NCI-H1436 (cell line): ENCODE measurements at places on chromosomes 3 and 15.

DNA sequence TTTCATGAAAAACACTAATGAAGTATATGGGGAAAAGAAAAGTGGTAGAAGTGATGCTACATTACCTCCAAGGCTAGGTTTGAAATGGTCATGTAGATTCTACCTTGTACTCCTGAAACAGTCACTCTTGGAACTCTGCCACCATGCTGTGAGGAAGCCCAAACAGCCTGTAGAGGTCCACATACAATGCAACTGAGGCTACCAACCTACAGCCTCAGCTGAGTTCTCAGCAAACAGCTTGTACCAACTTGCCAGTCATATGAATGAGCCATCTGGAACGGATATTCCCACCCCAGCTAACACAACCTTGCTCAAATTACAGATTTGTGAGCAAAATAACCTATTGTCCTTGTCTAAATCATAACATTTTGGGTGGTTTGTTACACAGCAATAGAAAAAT, 193.5 kb downstream of the ULK4 start:
- DNase-seq, result no peak

DNA sequence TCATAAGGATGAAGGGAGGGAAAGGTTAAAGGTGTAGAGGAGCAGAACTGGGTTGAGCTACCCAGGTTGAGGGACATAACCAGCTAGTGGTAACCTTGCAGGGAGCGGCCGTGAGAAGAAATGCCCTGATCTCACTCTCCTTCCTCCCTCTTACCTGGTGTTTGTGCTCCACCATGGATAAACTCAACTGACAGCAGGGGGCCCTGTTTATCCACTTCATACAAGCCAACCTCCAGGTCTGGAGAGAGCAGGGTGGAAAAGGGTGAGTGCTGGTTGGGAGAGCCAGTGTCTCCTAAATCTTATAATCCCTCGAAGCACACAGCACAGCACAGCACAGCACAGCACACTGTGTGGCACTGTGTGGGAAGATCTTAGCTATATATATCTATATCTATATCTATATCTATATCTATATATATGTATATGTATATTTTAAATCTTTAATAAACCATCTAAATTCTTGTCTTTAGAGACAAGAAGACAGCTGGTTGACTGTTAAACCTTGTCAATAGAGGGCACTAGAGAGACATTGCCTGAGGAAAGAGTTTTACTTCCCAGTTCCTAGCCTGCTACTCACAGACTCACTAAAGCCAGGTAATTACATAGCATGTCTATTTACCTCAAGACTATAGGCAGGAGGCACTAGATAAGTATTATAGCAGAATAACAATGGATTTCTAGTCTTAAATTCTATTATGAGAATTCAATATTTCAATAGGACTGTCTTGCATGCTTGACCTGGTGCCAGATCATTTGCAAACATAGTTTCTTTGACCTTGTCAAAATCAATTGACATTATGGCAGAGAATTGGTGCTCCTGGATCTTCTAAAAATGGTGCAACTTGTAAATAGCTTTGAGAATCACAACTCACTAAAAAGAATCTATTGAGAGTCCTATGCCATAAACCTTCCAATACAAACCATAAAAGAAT, 21.7 kb upstream of the FMN1 start:
- no peak for DNase-seq

DNA sequence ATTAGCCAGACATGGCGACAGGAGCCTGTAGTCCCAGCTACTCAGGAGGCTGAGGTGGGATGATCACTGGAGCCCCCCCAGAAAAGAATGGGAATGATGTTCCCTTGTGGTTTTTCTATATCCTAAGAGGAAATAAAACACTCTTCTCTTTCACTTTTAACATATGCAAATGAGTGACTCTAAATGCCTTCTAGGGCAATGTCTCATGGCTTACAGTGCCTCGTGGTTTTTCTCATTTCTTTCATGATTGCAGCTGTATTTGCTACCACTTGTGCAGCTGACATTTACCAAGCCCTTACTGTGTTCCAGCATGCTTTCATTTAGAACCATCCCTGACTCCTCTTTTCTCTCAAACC, 26.4 kb downstream of the STOML1 start:
- DNase-seq, result no peak

GRCh38 chr3:112469671-112470070, 29.6 kb downstream of the BTLA start:
- no peak for DNase-seq

DNA sequence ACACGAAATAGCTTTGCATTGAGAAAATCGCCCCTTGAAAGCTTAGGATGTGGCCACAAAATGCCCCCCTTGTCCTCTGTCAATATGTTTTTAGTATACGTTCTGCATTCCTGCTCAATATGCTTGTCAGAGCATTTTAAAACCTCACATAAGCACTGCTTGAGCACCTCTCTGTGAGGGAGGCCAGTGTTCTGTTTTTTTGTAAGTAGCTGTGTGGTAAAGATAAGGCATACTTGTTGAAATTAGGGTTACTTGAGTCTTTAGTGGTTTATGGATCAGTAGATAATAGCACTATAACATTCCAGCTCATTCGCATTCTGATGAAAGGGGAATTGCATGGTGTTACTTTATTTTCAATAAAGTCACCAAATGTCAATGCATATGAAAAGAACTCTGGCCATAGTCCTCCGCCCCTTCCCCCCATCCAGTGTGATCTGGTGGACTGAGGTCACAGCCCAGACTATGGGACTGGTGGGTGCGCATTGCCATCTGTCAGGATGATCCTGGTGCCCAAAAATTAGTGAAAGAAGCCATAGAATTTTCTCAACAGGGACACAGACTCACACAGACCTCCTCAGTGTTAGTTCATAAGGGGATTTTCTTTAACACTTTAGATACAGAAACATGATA, 33.1 kb downstream of the IL1RAP start:
- DNase-seq, result no peak

DNA sequence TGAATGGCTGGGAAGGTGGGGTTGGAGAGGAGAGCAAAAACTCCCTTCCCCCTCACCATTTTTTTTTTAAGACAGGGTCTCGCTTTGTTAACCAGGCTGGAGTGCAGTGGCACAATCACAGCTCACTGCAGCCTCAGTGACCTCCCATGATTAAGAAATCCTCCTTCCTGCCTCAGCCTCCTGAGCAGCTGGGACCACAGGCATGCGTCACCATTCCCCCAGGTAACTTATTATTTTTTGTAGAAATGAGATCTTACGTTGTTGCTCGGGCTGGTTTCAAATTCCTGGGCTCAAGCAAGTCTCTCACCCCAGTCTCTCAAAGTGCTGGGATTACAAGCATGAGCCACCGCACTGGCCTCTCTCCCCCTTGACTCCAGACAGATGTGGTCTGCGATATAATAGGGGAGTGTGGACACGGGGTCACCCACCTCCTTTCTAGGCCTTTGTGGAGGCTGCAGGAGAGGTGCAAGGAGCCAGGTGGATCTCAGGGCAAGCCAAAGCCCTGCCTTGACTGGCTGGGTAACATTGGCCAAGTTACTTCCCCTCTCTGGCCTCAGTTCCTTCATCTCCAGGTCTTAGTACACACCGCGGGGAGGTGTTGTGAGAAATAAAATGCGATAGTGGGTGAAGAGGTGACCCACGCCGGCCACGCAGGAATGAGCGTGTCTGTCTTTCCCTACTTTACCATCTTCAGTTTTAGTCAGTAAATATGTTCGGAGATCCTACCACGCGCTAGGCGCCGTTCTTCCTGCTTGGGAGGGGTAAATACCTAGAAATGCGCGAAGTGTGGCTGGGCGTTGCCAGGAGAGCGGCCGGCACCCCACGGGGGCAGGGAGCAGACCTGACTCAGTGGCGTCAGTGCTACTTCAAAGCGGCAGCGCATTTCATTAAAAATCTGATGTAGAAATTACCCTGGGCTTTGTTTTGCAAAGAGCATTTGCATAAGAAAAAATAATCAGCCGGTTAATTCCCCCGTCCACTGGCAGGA, 20.2 kb upstream of the CORO2B start:
- DNase-seq, result no peak

DNA sequence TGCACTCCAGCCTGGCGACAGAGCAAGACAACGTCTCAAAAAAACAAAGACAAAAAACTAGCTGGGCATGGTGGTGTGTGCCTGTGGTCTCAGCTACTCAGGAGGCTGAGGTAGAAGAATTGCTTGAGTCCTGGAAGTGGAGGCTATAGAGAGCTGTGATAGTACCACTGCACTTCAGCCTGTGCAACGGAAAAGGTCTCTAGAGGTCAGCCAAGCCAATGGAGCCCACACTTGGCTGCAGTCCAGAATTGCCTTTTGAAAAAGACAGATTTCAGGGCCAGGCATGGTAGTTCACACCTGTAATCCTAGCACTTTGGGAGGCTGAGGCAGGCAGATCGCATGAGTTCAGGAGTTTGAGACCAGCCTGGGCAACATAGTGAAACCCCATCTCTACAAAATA, 8.4 kb upstream of the RBPMS2 start:
- no peak for DNase-seq

DNA sequence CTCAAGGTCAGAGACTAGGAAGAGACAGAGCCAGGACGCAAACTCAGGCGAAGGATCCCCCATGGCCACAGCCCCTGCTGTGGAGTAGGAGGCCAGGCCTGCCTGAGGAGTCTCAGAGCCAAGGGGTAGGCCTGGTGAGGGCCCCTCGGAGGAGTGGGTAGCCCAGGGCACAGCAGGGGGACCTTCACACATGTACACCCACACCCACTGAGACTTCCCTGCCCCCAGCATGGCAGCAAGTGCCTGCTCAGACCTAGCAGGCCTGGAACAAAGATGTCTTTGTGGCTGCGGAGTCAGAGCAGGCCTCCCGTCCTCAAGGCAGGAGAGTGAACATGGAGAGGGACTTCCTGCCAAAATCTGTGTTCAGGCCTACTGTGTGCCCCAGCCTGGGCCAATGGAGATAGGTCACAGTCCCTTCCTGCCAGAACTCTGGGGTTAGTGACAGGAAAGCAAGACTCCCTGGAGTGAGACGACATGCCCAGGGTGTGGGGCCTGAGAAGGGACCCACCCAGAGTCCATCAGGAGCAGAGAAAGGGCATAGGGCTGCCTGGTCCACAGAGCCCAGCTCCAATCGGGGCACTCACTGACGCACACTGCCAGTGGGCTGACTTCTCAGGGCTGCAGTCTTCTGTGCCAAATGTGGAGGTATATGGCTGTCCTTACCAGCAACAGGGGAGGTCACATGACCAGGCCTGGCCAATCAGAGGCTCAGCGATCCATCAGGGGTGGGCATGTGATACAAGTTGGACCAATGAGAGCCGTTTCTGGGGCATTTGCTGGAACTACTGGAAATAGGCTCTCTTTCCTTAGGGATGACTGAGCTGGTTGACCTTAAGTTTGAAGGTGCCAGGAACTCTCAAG, 2.3 kb downstream of the GRIP2 start:
- DNase-seq, result no peak

DNA sequence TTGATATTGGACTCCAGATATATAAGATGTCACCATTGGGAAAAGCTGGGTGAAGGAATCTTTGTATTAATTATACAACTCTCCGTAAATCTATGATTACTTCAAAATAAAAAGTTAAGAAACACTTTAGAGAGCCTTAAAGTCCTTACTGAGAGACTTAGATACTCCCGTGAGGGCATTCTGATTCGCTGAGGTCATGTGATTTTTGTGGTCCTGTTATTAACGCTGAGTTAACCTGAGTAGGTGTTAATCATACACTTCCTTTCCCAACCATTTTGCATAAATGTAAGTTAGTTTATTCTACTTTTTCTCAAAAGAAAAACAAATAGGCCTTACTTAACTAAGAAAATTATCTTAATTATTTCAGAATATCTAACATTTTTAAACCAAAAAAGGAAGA, 67.1 kb upstream of the LMOD3 start:
- no peak for DNase-seq

GRCh38 chr3:112786881-112787579, 59.6 kb downstream of the CD200R1L start:
- no peak for DNase-seq
